ENCODE measurements at places on chromosomes 7 and 10.

DNA sequence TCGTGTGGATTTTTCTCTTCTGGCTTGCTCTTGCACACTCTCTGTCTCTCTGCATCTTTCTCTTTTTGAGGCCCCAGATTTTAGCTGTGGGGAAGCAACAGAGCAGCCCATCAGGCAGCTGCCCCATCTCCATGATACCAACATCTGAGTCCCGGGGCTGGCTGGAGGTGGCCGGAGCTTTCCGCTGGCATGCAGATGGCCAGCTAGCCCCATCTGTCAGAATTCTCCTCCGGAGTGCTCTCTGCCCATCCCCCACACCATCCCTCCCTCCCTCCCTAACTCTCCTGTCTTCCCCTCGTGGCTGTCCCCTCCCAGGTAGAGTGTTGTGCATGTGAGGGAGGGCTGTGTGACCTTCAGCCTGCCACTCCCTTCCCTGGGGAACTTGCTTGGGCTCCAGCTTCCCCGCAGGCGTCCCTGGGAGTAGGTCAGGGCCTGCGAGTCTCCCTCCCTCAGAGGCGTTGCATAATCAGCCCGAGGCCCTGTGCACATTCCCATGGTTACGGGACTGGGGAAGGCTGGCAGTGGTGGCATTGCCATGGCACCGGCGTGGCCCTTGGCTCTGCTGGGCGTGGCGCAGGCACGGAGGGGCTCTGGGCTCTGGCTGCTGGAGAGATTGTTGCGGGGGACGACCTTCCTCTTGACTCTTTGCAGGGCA lies 24.7 kb downstream of the GHRHR start:
- DNase-seq: no peak

DNA sequence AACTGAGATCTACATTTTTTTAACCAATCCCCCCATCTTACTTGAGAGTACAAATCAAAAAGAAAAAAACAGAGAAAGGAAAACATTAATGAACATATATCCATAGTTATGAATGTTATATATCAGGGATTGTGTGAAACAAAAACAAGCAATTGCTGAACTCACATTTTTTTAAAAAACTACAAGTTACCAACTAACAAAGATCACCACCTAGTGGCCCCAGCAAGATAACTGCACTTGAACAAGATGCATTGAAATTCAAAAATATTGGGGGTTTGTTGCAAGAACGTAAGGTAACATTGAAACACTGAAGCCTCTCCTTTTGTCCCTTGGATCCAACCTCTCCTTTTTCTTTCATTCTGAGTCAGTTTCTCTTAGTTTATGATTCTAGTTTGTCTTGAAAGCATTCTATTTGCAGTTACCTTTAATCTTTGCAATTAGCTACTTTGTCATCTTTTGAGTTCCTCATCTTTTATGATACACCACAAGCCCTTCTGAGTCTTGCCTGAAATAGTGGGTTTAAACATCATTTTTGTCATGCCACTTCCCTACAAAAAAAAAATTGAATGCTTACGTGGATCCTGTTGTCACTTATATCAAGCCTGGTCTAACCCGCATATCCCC lies 87.3 kb upstream of the TES start:
- no peak for DNase-seq

- no peak for DNase-seq
These were observed 76.8 kb downstream of the ALOX5 start for GRCh38 chr10:45450866-45451265.

DNA sequence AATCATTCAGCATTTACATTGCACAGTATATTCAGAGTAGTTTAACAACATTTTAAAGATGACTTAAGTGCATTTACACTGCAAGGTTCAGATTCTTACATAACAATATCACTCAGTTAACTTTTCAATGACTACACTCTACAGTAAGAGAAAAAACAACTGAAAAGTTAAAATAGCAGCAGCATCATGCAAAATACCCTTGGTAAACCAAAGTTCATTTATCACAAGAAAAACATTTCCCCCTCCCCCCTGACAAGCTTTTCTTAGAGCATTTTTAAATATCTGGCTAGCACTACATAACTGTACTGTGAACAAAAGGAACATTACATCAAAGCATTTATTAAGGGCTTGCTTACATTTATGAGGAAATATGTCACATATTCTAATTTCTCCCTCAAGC lies 179.5 kb upstream of the HGF start:
- no peak for DNase-seq

DNA sequence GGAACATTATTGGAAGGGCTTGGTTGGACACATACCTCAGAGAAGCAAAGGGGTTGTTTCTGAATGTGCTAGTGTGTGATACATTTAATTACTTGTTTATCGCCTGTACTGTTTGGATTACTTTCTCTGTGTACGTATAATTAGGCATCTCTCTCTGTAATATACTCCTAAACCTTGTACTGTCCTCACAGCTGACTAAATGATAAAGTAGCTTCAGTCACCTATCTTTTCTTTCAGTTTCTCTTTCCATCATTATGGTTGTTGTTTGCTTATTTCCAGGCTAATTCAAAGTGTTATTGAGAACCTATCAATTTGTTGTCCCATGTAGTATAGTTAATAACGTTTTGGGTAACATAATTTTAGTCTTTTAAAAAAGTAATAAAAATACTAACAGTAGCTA lies 34.0 kb downstream of the MXI1 start:
- no peak for DNase-seq

Data from mesenteric fat pad (tissue), 1 donor.